ENCODE measurements at places on chromosomes 7 and 10.
A peak's percentile ranks its signal among the peaks of the same experiment; 100 is the strongest.

DNA sequence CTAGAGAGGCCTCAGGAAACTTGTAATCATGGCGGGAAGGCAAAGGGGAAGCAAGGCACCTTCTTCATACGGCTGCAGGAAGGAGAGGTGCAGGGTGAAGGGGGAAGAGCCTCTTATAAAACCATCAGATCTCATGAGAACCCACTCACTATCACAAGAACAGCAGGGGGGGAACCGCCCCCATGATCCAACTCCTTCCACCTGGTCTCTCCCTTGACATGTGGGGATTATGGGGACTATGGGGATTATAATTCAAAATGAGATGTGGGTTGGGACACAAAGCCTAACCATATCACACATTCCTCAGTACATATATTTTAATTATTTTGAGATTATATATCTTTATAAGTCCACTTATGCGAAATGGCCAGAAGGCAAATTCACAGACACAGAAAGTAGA lies 8.9 kb downstream of the HK1 start:
- no peak for DNase-seq

DNA sequence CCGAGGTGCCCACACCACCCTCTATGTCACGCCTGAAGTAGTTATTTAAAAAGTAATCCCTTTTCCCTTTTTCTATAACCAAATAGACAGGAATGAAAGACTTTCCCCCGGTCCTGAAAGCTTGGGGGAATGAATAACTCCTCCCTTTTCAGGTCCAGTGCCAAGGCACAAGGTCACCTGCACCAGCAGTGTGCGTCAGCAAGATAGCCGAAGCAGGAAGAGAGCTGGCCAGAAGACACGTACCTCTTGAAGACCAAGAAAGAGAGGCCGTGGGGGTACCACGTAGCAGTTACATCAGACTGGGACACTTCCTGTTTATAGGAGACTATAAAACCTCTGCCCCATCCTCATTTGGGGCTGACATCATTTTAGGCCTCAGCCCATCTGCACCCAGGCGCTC lies 10.7 kb upstream of the AKR1B1 start:
- DNase-seq, result no peak

DNA sequence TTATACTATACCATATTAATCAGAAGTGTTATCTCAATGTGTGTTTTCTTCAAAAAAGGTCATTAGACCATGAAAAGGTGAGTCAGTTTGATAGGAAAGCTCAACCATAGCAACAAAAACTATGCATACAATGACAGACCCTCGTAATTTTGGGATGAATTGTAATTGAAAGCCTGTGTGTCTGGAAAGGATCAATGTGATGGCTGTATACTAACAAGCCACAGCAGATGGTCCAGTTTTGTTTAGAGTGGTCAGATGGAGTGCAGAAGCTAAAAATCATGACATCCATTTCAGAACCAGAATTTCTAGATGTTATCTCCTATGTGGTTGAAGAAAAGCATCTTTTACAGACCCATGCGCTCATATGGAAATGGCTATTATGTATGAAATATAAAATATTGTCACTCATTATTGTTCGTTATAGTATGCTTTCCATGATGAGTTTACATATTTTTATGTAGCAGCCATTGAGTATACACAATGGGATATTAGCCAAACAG lies 88.3 kb upstream of the CNTNAP2 start:
- no peak for DNase-seq

- no peak for DNase-seq
Measured at GRCh38 chr10:19142967-19143366, 94.4 kb downstream of the MALRD1 start.

DNA sequence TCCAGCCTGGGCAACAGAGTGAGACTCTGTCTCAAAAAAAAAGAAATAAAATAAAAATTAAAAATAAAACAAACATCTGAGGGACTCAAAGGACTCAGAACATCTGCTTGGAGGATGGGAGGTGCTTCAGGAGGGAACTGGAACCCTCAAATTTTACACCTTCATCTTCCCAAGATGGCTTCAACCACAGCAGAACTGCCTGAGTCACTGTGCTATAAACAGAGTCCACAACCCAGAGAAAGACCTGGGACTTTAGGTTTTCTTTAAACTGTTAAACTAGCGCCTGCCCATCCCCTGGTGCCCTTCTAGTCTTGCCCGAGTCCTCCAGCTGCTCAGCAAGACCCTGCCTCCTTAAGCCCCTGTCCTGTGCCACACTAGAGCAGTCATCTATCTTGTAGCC lies 40.8 kb downstream of the RGS10 start:
- no peak for DNase-seq

- DNase-seq, result no peak
Measured at GRCh38 chr10:113180401-113181154, 230.5 kb downstream of the TCF7L2 start.

GRCh38 chr7:141511676-141512396 lies 39.4 kb upstream of the AGK start:
- no peak for DNase-seq

GRCh38 chr10:12358863-12359564 lies 9.7 kb downstream of the CAMK1D start:
- no peak for DNase-seq

GRCh38 chr10:112797855-112798254 lies 152.2 kb upstream of the TCF7L2 start:
- DNase-seq, result no peak

GRCh38 chr10:96656198-96656577 lies 64.1 kb downstream of the PIK3AP1 start:
- DNase-seq, result no peak

DNA sequence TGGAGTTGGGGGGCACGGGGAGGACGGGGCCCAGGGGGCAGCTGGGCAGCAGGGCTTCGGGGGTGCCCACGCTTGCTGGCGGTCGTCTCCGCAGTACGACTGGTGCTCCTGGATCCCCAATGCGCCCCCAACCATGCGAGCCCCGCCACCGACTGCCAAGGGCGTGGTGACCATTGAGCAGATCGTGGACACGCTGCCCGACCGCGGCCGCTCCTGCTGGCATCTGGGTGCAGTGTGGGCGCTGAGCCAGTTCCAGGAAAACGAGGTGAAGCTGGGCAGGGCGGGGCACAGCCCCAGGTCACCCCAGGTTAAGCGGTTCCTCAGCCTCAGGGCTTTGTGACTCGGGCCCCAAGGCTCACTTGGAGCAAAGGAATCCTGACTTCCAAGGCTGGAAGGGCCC lies 70.0 kb downstream of the ALOX5 start:
- no peak for DNase-seq

- DNase-seq, result no peak
Measured at GRCh38 chr10:122849900-122850605, 4.4 kb upstream of the CUZD1 start.

GRCh38 chr7:76428149-76428823 lies 3.5 kb downstream of the ZP3 start:
- DNase-seq, result no peak

- DNase-seq, result no peak
Measured at GRCh38 chr10:3874990-3875841, 90.2 kb upstream of the KLF6 start.

GRCh38 chr10:33550811-33551210 lies 216.3 kb upstream of the NRP1 start:
- no peak for DNase-seq

DNA sequence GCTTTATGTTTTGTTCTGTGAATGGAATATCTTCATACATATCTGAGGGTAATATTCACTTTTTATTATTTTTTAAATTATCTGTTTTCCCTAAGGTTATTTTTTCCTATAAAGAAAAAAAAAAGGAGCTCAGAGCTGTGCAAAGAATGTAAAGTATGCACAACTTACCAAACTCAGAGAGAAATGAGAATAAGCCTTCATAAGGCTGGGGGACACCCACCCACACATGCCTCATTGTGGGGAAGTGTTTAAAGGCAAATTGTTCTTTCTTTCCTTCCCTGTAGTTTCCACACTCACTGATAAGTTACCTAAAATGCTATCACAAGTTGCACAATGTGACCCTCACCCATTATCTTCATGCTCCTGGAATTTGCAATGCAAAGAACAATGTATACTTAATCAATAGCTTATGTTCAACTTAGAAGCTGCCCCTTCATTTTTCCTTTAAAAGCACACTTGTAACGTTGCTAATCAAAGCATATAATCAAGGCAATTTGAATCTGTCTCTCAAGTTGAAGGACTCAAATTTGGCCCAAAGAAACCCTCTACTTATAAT lies 108.1 kb downstream of the GNAT3 start:
- no peak for DNase-seq

DNA sequence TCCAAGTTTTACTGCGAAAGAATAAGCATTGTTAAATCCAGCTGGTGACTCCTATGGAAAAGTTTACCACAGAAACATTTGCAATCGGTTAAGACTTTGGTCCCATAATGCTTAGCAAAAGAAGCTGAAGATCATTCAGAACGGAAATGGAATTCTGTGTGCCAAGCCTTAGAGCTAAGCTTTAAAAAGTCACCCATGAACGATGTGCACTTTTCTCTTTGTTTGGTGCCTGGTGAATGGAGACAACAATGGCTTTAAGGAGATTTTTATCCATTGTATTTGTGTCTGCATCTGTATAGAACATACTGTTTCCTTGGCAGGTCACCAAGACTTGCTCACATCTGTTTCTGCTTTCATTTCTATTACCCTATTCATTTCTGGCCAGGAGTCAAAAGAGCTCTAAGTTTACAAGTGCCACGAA lies 26.3 kb upstream of the COL1A2 start:
- DNase-seq, result peak; percentile 58

All from AG04449 (cell line).